ENCODE measurements at places on chromosomes 7 and 10. TPM values are rescaled to one million over a fixed set of nuclear protein-coding genes. Genes with fewer than 3 reads are reported as not detected.
A peak's percentile ranks its signal among the peaks of the same experiment; 100 is the strongest.

Gene EBF3
- not detected for total RNA-seq

Gene TET1
- total RNA-seq, result 1.3 TPM

Gene SH2D4B
- total RNA-seq, result 0.11 TPM

Gene EN2
- not detected for total RNA-seq

DNA sequence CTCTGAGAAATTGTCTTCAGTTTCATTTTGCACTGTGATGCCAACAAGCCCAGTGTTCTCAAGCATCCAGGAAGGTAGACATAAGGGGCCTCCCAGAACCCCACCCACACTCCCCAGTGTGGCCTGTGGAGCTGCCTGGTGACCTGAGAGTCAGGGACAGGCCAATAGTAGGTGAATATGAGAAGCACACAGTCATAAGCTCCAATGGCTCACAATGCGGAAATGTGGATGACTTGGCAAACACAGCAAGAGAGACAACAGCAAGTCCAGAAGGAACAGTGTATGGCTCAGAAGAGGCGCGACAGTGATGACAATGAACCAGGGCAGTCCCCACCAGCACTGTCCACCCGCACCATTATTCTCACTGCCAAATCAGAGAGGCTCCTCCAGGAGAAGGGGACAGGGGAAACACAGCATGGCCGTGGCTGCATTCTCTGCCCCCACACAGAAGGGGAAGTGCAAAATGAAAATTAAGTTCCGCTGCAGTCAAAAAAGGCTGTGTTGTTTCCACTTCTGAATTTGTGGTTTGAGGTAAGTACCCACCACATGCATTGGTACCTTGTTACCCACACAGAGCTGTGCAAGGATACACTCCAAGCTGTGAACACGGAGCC, 419.8 kb downstream of the GRID1 start:
- no peak for DNase-seq

GRCh38 chr7:23469150-23469960, 936 bp downstream of the IGF2BP3 start:
- DNase-seq, result peak; percentile 62

Data from activated CD4-positive, alpha-beta T cell treated with anti-CD3 and anti-CD28 coated beads for 36 hours (primary cell).